ENCODE measurements at places on chromosomes 6 and 20.

DNA sequence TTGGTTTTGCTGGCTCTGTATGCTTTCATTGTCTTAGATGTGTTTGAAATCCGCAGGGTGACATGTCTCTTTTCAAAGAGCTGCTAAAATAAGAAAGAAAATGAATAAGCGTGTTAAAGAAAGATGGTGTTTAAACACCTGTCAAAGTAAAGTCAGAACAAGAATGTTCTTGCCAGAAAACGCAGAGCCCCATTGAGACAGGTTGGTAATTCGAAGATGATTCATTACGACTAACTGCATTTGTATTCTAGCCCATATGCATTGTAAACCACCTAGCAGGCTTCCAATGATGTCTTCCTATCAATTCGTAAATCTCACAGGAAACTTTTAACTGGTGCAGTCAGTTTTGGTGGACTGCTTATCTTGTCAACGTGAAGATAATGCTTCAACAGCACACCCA, 16.8 kb downstream of the PHACTR2 start:
- DNase-seq: no peak

- DNase-seq: no peak
These were observed 80.7 kb upstream of the CLDN20 start for GRCh38 chr6:155183095-155183494.

GRCh38 chr20:36150847-36151539, 3.5 kb upstream of the EPB41L1 start:
- DNase-seq: no peak

GRCh38 chr20:11807054-11808048, 110.3 kb upstream of the BTBD3 start:
- no peak for DNase-seq

- DNase-seq: no peak
These were observed 480.2 kb upstream of the CHD6 start for GRCh38 chr20:42098418-42098817.

GRCh38 chr6:143127941-143128680, 67.4 kb downstream of the AIG1 start:
- DNase-seq: peak; percentile 20

DNA sequence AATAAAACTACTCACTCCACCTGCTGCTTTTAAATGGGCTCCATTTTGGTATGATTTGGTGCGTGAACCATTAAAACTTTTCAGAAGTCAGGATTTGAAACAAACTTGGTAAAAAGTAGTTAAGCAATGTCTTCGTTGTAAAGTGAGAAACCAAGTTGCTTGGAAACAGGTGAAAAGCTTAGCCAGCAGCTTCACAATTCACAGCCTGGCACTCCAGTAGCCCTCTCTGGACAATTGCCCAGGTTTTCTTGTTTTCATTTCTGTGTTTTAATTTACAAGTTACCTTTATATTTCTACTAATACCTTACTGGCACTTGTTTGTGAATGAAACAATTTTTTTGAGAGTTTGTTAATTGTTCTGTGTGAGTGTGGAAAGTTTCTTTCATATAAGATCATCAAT, 12.8 kb downstream of the NT5E start:
- DNase-seq: no peak

- no peak for DNase-seq
These were observed 1.6 kb upstream of the LY86 start for GRCh38 chr6:6586671-6587526.

DNA sequence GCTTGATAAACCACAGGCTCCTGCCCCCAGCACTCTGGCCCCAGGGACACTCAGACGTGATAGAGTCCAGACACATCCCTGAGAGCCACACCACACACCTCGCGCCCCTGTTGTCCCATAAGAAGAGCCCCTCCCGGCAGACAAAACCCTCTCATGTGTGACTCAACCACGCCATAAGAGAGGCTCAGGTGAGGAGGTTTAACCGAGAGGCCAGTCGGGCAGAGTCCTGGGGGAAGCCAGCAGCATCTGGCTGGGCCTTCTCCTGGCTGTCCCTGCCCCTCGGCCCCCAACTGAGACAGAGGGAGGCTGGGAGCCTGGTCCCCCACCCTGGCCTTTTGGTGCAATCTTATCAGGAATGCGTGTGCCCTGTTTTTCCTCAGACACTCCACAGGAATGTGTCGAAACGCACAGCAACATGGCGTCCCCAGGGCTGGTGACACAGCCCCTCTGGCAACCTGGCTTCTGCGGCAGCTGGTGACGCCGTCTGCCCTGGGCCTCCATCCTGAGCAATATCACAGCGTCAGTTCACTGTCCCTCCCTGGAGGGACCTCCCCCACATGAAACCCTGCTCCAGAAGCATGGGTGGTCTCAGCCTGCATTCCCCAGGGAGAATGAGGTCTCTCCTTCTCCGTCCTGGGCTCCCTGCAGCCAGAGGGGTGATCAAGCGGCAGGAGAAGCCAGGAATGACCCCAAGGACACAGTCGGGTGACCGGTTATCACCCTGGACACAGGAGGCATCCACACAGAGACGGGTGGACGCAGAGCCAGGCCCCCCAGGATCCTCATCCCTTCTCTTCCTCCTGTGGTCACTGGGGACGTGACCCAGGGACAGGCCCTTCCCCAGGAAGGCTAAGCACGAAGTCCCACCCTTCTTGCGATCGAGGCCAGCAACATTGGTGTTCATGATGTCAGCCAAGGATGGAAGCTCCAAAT, 156.6 kb upstream of the AFDN start:
- DNase-seq: no peak

- DNase-seq: no peak
These were observed 114.3 kb downstream of the GJA1 start for GRCh38 chr6:121549736-121550135.

DNA sequence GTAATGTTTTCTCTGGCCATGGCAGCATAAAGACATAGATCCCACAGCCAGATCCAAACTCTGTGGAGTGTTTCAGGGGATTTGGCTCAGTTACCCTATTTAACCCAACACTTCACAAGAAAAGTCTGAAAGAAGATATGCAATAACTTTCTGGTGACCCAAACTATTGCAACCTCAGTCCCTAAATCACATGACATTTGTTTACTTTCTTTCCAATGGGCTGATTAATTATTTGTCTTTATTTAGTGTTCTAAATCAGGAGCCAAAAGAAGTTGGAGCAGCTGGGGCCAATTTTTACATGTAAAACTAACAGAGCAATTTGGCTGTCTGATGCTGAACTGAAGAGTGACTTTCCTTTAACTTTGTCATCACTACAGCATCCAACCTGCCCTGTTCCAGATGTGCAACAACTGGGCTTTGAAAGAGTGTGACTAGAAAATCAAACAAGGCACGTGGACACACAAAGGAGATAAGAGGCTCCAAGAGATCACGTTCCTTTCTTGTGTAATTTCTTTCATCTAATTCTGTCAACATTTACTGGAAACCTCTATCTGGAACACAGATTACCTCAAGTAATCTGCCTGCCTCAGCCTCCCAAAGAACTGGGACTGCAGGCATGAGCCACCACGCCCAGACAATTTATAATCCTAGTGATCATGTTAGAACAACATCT, 90.8 kb downstream of the TRMT11 start:
- no peak for DNase-seq

- no peak for DNase-seq
These were observed 928.9 kb downstream of the TFAP2A start for GRCh38 chr6:9485992-9486391.

DNA sequence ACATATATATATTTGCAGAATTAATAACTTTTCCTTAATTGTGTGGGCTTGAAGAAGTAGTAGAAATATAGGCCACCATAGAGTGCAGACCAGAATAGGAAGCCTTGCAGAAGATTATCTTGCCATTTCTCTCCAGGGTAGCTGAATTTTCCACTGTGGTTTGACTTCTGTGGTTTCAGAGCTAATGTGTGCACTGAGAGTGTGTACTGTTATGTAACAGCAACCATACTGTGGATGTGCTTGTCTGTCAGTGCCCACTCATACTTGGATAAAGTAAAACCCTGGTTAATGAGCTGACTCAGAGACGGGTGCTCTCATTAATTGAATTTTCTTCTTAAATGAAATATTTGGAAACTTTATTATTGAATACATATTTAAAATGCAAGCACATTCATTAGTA, 57.2 kb downstream of the CEP43 start:
- peak; percentile 42 for DNase-seq

DNA sequence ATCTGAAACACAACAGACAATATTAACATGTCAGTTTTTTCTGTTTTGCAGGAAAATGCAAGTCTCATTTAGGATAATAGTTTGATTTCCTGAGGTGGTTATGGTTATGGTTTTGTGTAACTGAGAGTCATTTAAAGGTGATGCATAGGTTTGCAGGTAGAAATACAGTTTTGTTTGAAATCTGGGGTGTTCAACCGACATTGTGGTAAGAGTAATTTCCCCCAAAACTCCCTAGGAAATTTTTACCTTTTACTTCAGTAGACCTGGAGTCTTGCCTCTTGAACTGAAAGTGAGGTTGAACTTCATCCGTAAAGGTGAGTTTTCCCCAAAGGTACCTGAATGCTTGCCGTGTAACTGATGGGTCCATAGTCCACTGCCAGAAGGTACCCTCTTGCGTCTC, 71.4 kb downstream of the JARID2 start:
- no peak for DNase-seq

- no peak for DNase-seq
These were observed 75.2 kb upstream of the ARHGAP18 start for GRCh38 chr6:129785047-129785755.

- peak; percentile 16 for DNase-seq
These were observed 29.7 kb downstream of the RPP40 start for GRCh38 chr6:4973982-4974745.

GRCh38 chr6:129577691-129578090, 132.3 kb downstream of the ARHGAP18 start:
- no peak for DNase-seq

- no peak for DNase-seq
These were observed 97.6 kb downstream of the DTD1 start for GRCh38 chr20:18685406-18685805.

- no peak for DNase-seq
These were observed 26.8 kb upstream of the SLC17A3 start for GRCh38 chr6:25900843-25901242.

- DNase-seq: peak; percentile 37
These were observed 55.2 kb upstream of the RREB1 start for GRCh38 chr6:7052443-7053011.

GRCh38 chr6:11748591-11749210, 29.9 kb downstream of the ADTRP start:
- DNase-seq: no peak

GRCh38 chr20:50679753-50680104, 11.6 kb downstream of the RIPOR3 start:
- DNase-seq: no peak

DNA sequence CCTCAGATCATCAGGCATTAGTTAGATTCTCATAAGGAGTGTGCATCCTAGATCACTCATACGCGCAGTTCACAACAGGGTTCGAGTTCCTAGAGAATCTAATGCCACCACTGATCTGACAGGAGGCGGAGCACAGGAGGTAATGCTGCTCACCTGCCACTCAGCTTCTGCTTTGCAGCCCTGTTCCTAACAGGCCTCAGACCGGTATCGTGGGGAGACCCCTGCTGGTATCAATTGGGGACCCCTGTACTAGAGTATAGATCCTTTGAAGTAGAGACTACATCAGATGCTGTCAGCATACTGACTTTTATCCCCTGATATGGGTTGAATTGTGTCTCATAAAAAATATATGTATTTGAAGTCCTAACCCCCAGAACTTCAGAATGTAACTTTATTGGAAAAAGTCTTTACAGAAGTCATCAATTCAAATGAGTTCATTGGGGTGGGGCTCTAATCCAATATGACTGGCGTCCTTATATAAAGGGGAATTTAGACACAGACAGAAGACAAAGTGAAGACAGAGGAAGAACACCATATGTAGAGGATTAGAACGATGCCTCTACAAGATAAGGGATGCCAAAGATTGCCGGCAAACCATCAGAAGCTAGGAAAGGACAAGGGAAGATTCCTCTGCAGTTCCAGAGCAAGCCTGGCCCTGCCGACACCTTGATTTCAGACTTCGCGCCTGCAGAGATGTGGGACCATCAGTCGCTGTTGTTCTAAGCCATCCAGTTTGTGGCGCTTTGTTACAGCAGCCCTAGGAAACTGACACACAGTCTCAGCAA, 104.4 kb upstream of the BTBD3 start:
- no peak for DNase-seq

DNA sequence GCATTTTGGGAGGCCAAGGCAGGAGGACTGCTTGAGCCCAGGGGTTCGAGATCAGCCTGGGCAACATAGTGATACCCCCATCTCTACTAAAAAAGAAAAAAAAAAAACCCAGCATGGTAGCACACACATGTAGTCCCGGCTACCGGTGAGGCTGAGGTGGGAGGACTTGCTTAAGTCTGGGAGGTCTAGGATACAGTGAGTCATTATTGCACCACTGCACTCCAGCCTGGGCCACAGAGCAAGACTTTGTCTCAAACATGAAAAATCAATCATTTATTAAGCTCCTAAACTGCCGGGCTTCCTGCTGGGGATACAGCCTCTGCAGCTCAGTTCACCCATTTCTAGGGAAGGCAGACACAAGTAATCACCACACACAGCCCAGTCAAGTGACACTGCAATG, 7.3 kb upstream of the USP45 start:
- no peak for DNase-seq

GRCh38 chr6:125832391-125833117, 41.8 kb downstream of the NCOA7 start:
- no peak for DNase-seq

- no peak for DNase-seq
These were observed 13.3 kb downstream of the ANKRD60 start for GRCh38 chr20:58215116-58215515.

- DNase-seq: no peak
These were observed 51.1 kb upstream of the CST7 start for GRCh38 chr20:24897974-24898373.

DNA sequence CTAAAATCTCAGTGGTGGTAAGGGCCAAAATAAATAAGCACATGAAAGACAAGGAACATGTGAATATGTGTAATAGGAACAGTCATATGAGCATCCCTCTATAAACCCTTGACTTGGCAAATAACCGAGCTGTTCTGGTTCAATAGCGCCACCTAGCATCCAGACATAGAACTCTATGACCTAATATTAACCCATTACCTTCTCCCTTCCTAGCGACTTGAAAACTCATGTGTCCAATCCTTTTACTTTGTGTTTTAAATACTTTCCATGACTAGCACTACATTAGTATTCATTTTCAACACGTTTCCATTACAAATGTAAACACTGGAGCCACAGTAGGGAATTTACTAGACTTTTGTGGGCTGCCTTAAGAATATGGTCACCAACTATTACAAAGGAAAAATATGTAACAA, 279.7 kb downstream of the UST start:
- no peak for DNase-seq

- no peak for DNase-seq
These were observed 970 bp upstream of the CABLES2 start for GRCh38 chr20:62408055-62408454.

GRCh38 chr20:17896193-17896723, 72.3 kb downstream of the SNX5 start:
- DNase-seq: peak; percentile 58

Data from pons (tissue), 1 donor.